ENCODE measurements at places on chromosomes 2 and 18. TPM values are rescaled to one million over a fixed set of nuclear protein-coding genes. Genes with fewer than 3 reads are reported as not detected.
A peak's percentile ranks its signal among the peaks of the same experiment; 100 is the strongest.

The LHCGR gene
- total RNA-seq: not detected

DNA sequence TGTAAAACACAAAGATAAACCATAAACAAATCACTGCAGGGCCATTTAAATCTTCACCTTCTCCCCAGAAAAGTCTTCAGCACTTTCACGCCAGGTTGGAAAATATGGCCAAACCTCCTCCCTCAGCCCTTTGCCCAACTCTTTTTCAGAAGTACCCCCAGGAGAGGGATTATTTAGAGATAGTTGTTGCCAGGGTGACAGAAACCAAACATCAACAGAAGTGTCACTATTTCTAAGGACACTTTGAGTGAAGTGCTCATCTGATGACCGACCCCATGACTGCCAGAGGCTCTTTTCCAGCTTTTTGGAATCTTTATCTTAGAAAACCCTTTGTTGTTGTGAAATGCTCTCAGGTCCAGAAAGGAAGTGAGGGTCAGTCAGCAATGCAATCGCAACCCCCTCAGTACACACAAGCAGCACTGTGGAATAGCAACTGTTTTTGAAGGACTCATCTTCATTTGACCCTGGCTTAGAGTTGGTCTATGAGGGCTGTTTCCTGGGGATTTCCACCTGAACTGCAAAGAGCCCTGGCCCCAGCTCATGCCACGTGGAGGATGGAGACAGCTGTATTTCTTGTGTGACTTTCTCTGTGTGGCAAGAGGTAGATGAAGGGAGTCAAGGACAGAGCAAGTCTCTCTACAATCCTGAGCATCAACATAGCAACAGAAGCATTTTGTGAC, 114.0 kb upstream of the STON1 start:
- DNase-seq: no peak

DNA sequence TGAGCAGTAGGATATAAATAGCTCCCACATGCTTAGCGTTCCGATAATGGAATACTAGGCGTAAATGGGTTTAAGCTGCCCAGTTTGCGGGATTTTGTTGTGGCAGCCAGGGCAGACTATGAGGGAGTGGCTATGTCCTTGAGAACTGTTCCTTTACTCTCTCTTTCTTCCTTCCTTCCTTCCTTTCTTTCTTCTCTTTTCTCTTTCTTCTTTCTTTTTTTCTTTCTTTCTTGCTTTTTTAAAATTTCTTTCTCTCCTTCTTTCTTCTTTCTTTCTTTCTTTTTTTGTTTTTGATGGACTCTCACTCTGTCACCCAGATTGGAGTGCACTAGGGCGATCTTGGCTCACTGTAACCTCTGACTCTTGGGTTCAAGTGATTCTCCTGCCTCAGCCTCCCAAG, 9.1 kb upstream of the PRELID3A start:
- no peak for DNase-seq

GRCh38 chr2:23692851-23693605, 233.9 kb downstream of the ATAD2B start:
- no peak for DNase-seq

DNA sequence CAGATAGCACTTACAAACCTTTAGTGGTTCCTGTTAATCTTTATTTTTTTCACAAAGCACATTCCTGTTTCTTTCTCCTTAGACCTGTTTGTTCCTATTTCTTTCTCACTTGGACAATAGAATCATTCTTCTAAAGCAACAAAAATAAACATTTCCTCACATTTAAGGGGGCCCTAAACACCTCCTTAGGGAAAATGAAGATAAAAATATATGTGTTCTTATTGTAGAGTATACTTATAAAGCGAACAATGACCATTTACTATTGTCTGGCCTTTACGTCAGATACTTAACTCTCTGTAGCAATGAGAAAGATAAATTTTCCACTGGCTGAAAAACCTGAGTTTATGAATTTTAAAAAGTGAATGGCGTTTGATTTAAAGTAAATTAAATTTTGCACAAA, 234.6 kb downstream of the TCF4 start:
- DNase-seq: no peak

DNA sequence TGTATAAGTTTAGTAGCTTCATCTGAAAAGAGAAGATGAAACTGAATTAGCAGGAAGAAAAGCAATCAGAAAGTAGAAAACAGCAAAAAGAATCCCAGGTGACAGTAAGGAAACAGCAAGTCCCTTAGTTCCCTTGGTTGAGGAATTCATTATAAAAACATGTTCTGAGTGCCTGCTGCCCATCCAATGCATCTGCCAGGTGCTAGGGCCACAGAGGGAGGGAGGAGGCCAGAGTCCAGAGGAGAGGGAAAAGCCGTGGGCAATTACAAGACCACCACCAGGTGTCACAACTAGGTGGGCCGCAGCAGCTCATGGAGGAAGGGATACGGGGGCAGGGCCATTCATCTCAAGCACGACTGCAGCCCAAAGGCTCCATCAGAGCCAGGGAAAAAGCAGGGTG, 55.9 kb upstream of the TFCP2L1 start:
- DNase-seq: no peak

DNA sequence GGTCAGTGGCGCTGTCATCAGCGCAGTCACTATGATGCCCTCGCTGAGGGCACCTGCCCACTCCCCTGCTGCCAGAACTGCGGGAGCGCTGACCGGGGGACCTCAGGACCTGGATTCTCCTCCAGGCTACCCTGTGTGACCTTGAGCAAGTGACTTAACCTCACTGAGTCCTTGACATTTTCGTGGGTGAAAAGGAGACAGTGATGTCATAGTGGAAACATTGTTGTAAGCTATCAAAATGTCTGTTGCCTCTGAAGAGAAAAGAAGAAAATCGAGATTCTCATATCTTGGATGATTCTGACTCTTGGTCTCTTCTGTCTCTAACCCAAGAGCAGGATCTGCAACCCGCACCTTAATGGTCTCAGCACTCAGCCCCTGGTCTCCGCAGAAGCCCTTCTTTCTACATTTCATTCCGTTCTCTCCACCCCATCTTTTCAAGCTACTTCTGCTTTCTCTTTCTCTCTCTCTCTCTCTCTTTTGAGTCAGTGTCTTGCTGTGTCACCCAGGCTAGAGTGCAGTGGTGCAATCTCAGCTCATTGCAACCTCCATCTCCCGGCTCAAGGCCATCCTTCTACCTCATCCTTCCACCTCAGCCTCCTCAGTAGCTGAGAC, 978 bp upstream of the TUBA4A start:
- peak; percentile 69 for DNase-seq
